Fibroblast of skin of left biceps (primary cell): ENCODE measurements at places on chromosomes 7 and 10.

DNA sequence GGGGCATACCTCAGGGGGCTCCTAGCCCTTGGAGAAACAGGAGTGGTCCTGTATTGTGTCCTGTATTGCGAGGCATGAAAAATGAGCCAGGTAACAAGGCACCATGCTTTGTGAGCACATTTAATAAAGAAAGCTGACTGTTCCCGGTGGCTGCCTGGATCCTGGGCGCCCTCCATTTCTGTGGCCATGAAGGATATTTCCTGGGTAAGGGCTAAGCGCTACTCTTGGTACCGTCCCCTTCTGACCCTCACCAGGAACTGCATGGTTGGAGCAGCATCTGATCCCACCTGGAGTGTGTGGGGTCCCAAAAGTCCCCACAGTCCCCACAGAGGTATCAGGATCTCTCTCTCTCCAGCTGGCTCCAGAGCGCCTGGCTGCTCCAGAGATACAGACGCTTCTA, 139.5 kb downstream of the MAPK8 start:
- no peak for DNase-seq

GRCh38 chr10:122164815-122165483, 106.1 kb upstream of the BTBD16 start:
- DNase-seq = no peak

GRCh38 chr7:95927756-95928155, 155.4 kb downstream of the DYNC1I1 start:
- DNase-seq = no peak

- no peak for DNase-seq
Measured at GRCh38 chr10:4285121-4285520, 500.1 kb upstream of the KLF6 start.

DNA sequence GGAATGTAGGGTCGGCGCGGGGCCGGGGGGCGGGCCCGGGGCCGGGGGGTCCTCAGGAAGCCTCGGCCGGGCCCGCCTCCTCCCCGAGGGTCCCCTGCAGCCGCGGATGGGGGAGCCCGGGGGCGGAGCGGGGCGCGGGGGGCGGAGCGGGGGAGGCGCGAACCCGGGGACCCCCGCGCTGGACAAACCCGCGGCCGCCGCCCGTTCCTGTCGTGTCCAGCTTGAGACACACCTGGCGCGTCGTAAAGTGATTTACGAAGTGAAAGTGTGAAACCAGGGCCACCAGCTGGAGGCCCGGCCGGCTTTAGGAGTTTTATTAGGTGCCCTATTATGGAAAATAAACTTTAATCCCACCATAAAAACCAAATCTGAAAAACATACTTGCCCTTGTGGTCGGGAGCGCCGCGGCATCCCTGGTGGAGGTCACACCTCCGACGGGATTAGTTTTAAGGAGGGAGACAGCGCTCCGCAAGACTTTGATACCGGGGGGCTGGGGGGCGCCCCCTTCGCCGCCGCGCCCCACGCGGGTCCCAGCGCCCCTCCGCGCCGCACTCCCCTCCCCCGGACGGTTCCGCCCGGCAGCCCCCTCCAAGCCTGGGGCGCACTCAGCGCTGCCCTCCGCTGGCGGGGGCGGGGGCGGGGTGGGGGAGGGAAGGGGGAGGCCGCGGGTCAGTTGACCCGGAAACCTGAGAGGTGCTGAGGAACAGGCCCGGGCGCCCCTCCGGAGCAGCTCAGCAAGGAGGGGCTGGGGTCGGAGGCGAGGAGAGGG, 10.3 kb downstream of the MNX1 start:
- no peak for DNase-seq

DNA sequence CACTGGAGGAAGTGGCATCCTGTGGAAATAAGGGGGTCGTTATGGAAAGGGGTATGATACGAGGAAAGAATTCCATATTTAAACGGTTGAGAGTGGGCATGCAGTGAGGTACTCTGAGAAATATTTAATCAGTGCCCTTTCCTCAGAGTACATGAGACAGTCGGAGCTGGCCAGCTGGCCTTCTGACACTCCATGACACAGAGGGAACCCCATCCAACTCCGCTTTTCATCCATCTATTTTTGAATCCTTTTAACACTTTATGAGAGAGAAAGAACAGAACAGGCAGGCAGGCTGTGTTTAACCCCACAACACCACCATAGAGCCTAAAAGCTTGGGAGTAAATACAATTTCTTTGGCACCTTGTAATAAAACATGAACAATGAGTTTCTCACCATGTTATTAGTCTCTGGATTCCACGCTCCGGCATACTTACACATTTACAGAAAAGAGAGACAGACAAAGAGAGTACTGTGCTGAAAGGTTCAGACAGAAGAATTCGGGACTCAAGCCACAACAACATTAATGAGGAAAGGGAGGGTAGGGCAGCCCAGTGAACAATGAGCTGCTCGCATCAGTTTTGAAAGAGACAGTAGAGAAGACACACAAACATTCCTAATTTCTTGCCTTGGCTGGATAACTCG, 124.2 kb upstream of the PDLIM1 start:
- DNase-seq = no peak

DNA sequence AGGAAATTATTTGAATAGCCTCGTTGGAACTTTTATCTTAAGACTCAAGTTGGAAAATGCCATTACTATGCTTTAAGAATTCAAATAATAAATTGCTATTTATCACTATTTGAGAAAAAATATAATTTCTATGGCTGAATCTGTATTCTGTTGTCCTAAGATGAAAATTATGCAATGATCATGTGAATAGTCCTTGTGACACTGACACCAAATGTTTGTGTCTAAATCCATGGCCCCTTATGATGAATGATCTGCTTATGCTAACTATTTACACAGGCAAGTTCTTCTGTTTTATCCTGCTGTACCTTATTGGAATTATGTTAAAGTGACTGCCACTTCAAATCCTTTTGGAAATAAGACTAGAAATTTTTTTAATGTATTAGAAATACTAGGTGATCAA, 208.7 kb downstream of the DOCK4 start:
- no peak for DNase-seq
